Activated CD8-positive, alpha-beta memory T cell treated with anti-CD3 and anti-CD28 coated beads for 1 hour (primary cell): ENCODE measurements at places on chromosomes 1 and 21.

GRCh38 chr1:228095161-228095560 lies 8.0 kb downstream of the C1orf35 start:
- no peak for DNase-seq

GRCh38 chr21:42406201-42406621 lies 2.5 kb downstream of the UBASH3A start:
- DNase-seq, result no peak

DNA sequence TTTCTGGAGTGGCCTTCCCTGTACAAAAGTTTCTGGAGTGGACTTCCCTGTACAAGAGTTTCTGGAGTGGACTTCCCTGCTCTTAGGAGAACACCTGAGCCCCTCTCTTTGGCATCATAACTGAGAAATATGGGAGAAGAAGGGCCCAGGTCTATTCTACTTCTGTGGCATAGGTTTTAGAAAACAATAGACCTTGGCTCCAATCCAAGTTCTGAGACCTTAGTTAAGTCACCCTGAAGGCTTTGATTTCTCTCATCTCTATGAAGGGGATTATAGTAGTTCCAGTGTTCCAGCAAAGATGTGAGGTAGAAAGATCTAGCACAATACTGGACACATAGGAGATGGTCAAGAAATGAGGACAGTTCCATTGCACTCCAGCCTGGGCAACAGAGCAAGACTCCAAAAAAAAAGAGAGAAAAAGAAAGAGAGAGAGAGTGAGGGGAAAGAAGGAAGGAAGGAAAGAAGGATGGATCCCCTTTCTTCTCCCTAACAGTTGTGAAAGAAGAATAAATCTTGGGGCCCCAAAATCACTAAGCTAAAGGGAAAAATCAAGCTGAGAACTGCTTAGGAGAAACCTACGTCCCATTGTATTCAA lies 13.3 kb upstream of the EIF4G3 start:
- no peak for DNase-seq

DNA sequence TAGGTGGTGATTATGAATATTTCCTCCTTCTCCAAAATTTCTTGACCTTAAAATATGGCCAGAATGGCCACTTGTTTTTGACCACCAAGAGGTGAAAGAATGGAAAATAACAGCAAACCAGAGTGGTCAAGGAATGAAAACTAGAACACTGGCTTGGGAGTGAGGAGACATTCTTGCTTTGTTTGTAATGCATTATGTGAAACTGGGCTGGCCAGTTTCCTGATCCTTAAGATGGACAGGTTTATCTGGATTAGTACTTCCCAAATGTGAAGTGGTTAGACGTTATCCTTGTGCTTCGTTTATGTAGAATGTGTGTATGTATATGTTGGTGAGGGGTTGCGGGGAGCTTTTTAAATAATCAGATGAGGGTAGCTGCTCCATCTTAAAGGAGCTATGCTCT lies 12.8 kb downstream of the PLA2G4A start:
- DNase-seq, result no peak

DNA sequence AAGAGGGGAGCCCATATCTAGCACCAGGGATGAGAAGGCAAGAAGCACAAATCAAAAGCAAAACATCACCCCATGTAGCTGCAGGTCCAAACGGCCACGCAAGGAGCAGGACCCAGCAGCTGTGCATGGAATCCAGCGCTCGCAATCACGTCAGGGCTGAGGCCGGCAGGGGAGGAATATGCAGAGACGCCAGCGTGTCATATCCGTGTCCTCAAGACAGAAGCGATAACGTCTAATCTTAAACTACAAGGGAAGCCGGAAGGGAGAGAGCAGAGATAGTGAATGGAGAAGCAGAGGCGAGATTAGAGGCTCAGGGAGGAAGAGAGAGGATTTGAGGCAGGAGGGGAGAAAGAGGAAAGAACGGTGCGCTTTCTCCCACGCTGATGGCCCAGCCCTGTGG lies 39.1 kb downstream of the FBXO2 start:
- no peak for DNase-seq

DNA sequence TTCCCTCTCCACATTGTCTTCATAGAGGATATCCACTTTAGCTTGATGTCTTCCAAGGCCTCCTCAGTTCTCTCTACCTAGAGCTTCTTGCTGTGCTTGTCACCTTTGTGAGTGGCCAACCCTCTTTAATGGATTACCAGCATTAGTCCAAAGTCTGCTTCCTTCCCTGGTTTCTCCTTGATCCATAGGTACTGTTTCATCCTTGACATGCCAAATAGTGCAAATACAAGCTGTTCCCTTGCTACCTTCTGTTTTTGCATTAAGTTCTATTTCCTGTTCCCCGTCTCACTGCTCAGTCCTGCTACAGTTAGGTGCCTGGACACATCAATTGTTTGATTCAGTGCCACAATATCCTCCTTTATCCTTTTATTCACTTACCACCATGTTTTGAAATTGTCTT lies 19.2 kb downstream of the MAST2 start:
- DNase-seq, result no peak

- no peak for DNase-seq
Observed at GRCh38 chr21:41993744-41994143, 16.4 kb downstream of the ZBTB21 start.

DNA sequence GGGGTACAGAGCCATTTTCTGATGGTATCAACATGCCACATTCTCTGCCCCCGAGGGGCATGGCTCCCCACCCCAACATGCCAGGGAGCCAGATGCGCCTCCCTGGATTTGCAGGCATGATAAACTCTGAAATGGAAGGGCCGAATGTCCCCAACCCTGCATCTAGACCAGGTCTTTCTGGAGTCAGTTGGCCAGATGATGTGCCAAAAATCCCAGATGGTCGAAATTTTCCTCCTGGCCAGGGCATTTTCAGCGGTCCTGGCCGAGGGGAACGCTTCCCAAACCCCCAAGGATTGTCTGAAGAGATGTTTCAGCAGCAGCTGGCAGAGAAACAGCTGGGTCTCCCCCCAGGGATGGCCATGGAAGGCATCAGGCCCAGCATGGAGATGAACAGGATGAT lies 50.6 kb downstream of the ACP6 start:
- DNase-seq, result no peak

DNA sequence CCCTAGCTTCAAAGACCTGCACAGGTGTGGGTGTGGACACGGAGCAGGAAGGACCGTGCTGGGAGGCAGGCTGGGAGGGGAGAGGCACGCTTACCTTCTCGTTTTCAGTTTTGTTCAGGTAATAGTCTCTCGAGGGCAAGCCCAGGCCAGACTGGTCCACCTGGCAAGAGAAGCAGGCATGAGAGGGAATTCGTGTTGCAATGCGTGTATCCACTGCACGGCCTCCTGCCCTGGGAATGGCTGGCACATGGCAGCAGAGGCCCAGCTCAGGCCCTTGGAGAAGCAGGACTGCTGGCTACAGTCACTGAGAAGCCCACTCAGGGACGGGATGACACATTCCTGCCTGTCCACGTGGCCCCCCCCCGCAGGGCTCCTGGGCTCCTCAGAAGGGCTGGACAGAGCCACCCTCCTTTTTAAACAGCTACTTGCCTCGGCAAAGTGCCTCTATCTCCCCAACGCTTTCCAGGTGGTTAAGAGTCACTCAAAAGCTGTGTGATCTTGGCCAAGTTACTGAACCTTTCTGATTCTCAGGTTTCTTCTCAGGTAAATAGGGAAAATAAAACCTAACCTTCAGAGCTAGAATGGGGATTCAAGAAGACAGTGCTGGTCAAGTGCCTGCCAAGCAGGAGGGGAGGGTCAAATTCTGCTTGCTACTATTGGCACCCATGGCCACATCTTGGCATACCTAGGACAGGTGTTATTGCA lies 32.7 kb downstream of the ECE1 start:
- no peak for DNase-seq

GRCh38 chr1:97920832-97921571 lies at the start of gene DPYD:
TSS of gene DPYD (minus strand) at chr1:97921034. CDS start at chr1:97920922, 112 bp downstream.
- peak; percentile 35 for DNase-seq

GRCh38 chr1:228490120-228491078 lies 3.2 kb downstream of the RNF187 start:
- DNase-seq, result no peak

GRCh38 chr1:63787875-63788274 lies 14.1 kb downstream of the ROR1 start:
- DNase-seq, result no peak

GRCh38 chr1:172468296-172468695 lies 24.4 kb upstream of the PIGC start:
- DNase-seq, result no peak

DNA sequence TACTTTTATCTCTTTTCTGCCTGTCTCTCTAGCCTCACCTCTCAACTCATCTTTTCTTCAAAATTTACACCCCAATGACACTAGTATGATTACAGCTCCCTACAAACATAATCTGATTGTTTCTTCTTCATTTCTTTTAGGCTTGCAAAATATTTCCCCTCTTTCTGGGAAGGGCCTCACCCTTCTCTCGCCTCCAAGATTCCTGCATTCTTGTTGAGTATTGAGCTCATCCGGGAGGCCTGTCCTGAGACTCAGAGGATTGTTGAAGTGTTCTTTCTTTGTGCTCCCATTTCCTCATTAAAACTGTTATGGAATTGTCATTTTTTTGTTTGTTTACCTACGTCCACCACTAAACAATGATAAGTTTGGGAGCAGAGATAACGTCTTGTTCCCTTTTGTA lies 99.1 kb upstream of the CHRM3 start:
- no peak for DNase-seq

- no peak for DNase-seq
Observed at GRCh38 chr1:227321035-227321434, 2.7 kb upstream of the CDC42BPA start.

DNA sequence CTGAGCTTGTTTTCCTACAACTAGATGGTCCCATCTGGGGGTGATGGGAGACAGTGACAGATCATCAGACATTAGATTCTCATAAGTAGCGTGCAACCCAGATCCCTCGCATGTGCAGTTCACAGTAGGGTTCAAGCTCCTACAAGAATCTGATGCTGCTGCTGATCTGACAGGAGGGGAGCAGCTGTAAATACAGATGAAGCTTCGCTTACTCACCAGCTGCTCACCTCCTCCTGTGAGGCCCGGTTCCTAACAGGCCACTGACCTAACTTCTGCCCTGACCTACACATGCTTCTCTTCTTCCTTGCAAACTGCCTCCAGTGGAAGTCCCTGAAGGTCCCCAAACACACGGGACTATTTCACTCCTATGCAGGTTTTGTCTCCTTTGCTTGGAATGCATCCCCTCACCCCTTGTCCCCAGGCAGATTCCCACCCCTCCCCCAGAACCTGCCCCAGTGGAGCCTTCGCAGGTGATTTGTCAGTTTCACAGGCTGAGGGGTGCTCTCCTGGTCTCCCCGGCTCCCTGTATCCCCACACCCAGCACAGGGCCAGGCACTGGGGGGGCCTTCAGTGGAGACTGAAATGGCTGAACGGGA lies 5.7 kb upstream of the ZBTB48 start:
- no peak for DNase-seq

DNA sequence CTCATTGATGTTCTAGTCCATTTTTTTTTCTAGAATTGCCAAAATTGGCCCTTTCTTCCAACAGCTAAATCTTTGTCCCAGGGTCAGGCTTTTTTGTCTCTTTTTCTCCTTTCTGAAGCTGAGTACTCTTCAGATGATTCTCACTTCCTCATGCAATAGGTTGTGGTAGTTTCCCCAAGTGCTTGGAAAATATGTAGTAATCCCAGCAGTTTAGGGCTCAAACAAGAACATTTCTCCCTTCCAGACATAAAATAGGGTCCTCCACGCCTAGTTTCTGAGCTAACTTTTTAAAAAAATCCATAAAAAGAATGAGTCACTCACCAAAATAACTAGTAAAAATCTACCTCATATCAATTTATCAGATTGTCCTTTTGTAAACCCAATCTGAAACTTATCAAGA lies 10.0 kb upstream of the MCOLN3 start:
- DNase-seq, result no peak

DNA sequence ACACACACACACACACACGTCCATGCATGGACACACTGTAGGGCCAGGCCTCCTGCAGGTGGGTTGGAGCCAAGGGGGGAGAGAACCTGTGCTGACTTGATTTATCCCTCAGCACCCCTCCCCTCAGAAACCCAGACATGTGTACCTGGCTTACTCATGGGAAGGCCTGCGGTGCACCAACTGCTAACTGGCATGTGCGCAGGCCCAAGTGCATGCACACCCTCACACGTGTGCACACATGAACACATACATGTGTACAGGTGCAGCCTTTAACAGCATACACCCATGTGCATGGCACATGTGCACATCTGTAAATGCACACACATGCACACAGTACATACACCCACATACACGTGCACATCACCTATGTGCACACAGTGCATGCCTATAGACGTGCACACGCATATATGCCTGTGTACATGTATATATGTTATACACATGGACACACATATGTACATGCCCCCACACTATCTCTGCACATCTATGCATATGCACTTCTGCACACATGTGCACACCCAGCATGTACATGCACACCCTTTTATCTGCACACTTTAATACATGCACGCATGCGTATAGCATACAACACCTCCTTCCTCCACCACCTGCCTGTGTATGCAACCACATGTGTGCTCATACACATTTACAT lies 67.5 kb downstream of the TRIM11 start:
- DNase-seq, result no peak

DNA sequence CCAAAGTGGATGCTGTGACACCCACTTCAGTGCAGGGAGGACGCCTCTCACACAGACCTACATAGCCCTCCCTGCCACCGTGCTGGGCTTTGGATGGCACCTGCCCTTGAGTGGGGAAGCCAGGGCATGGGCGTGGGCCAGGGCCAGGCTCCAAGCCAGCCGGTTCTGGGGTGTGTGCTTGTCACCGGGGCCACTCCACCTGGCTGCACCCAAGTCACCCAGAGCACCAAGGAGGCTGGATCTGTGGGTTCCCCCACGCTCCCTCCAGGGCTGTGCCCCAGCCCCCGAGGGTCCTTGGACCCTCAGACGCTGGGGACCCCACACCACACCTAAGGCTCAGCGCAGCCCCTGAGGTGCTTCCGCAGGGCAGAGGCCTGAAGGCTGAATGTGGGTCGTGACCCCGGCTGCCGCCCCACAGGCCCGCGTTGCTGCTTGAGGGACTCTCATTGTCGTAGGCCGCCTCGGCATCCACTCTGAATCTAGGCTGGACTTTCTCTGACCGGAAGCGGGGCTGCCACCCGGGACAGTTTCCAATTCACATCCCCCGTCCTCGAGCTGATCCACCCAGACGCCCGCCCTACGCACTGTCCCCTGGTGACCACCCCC lies 1.5 kb downstream of the MXRA8 start:
- no peak for DNase-seq

DNA sequence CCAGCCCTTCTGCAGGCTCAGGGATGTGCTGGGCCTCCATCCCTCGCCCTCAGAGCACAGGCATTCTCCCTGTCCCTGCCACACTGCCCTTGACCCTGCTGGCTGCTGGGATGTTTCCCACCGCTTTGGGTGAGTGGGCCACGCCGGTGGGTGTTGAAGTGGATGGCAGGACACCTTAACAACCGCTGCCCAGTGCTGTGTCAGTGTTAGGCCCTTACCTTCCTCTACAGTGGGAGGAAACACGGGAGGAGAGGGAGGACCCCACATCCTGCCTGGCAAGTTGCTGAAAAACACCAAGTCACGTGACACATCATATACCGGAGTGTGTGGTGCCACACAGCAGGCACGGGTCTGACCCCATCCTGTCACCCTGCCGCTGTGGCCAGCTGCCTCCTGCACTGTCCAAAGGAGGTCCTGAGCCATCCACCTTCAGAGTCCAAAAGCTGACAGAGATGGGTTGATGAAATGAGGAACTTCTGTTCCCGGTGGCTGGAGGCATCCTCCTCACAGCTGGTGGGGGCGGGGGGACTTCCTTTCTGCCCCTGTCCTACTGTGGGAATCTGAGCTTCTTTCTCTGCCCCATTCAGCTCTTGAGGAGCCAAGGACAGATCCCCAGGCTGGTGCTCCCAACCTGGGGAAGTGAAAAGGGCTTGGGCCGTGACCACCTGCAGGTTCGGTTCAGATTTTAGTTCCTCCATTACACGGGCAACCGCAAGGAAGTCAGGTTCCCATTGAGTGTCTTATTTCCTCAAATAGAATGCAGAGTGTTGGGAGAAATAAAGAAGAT lies 3.2 kb upstream of the THEMIS2 start:
- no peak for DNase-seq
